ENCODE measurements at places on chromosomes 1 and 21. TPM values are rescaled to one million over a fixed set of nuclear protein-coding genes. Genes with fewer than 3 reads are reported as not detected.

GSTM1 gene
- polyA plus RNA-seq: not detected

DNA sequence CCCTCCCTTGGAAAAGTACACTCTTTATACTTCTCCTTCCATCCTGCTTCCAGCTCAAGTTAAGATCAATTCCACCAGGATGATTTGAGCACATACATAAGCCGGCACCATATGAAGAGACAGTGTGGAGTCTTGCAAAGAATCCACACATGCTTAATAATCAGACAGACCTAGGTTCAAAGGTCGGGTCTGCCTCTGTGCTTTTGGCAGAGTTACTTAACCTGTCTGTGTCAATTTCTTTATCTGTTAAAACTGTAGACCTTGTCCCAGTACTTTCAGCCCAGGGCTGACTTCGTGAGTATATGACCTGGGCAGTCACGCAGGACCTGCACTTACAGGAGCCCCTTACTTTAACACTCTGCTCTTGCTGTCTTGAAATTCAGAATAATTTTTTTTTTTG, 30.2 kb upstream of the BECN2 start:
- no peak for DNase-seq

DNA sequence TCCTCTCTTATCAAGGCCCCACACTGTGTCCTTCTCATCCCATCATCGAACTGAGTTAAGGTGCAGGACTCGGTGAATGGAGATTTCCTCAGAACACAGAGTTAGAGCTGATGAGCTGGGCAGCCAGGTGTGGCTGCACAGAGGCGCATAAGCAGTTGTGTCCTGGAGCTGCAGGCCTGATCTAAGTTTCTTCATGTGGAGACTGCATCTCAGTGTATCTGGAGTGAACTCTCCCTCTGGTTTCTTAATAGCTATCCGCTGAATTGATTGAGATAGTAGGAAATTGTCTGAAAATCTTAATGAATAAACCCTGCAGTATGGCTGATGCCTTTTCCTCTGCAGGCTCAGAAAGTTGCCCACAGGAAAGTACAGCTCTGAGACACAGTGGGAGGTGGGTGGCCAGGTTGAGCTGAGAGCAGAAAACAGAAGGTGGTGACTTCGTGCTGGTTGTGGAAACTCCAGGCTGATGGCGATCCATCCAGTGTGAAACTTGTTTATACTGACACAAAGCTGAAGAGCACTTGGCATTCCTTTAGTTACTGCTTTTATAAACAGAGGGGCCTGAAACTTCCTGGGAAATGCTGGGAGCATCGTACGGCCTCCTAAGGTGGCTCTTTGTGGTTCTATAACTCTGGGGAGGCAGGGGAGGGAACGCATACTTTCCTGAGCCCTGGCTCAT, 67.4 kb upstream of the F3 start:
- DNase-seq: peak; percentile 85

GRCh38 chr1:9197186-9198099, 37.1 kb upstream of the H6PD start:
- DNase-seq: no peak

DNA sequence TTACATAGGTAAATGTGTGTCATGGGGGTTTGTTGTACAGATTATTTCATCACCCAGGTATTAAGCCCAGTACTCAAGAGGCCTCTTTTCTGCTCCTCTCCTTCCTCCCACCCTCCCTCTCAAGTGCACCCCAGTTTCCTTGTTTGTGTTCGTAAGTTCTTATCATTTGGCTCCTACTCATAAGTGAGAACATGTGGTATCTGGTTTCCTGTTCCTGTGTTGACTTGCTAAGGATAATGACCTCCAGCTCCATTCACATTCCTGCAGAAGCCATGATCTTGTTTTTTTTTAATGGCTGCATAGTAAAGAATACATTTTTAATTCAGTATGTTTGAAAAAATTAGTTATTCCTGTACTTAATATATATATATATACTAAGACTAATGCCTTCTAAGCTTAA, 107.7 kb downstream of the CLDN17 start:
- DNase-seq: no peak

DNA sequence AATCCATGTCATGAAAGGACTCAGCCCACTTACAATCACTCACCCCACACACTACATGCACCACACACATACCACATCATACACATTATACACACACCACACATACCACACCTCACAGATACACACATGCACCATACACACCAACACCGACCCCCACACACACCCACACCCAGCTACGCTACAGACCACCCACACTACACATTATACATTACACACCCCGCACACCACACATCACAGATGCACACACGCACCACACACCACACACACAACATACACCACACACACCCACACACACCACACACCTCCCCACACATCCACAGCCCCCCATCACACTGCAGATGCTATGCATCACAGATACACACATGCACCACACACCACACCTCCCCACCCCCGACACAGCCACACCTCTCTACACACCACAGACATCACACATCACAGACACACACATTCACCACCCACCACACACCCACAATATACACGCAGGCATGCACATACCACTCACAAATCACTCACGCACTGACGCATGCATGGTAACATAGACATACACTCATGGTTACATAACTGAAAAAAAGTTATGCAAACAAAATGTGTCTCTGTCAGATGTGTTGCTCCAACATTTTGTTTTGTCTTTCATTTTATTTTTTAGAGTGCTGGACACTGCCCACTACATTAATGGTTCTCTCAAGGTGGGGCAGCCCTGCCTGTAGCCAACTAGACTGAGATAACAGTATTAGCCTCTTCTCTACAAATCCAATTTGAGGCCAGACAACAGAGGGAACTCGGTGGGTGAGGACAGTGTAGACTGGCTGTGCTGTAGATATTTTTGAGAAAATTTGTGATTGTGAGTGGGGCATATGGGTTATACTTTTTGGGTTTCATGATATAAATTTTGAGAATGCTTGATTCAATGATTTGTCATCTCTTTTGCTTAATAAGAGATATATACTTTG, 15.2 kb upstream of the PGBD2 start:
- DNase-seq: peak; percentile 24

- peak; percentile 35 for DNase-seq
Observed at GRCh38 chr1:241336335-241336734, 20.7 kb downstream of the RGS7 start.

GRCh38 chr1:180981596-180982387, 40.9 kb downstream of the STX6 start:
- DNase-seq: no peak

DNA sequence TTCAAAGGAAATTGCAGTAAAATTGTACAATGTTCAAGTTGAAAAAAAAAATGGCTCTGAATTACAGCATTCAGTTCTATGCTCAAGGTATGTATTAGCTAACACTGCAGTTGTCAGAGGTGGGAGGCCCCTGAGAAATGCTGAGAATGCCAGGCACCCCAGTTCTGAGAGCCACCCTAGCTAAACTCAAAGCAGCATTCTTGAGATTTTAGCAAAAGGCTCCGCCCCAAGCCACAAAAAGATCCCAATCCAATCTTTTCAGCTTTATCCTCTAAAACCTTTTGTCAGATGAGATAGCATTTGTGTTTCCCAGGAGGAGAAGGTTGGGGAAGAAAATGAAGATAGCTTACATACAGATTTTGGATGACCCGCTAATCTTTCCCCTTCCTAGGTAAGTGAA, 68.8 kb downstream of the SMYD2 start:
- DNase-seq: no peak

SMPDL3B gene
- polyA plus RNA-seq: not detected

DNA sequence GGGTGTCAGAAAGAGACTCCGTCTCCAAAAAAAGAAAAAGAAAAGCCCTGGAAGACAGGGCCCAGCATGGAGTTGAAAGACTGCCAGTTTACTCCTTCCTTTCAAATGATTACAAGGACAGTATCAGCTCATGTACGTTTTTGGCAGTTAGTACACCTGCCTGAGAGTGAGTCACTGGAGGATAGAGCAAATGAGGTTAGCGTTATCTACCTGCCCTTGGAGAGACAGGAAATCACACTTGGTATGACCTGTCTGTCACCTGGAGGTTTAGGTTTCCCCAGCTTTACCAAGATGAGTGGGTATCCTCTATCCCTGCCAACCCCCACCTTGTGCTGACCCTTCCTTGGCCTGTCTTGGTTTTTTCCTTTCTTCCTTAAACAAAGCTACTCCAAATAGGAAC, 96.8 kb upstream of the BMP8A start:
- DNase-seq: no peak

PRMT6 gene
- polyA plus RNA-seq: 12.5 TPM

MYBPH gene
- polyA plus RNA-seq: not detected

- DNase-seq: peak; percentile 58
Observed at GRCh38 chr1:93969371-93969770, 60.1 kb upstream of the GCLM start.

RGL1 gene
- polyA plus RNA-seq: 4.7 TPM

MTARC2 gene
- polyA plus RNA-seq: 2.6 TPM

NTRK1 gene
- not detected for polyA plus RNA-seq
